ENCODE measurements at places on chromosomes 12 and 14.

DNA sequence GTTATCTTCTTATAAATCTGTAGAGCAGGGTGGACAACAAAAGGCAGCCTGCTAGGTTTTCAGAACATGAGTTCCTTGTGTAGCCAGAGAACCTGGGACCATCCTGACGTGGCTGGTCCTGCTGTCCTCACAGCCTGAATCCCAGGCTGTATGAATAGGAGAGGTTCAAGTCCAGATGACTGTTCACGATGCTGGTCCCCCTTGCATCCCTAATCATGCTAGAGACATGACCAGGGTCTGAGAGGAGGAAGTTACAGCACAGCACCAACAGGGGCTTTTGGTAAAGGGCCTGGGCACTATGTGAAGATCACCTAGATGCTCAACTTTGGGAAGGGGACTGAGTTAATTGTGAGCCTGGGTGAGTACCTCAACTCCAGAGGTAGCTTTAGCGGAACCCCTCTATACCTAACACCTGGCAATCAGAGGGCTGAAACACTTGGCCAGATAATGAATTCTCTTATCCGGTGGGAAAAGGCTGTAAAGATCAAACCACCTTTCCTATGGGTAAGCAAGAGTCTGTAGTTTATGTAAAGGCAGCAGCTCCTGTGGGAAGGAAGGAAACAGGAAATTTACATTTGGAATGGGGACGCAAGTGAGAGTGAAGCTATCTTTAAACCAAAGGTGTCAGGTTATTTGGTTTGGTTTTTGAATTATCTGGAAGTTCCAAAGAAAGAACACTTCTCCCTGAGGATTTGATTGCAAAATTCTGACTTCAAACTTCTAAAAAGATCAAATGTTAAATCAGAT is 112.8 kb downstream of the DAD1 start:
- DNase-seq = peak; percentile 47

GRCh38 chr12:48789858-48790326 is 1.0 kb upstream of the ADCY6 start:
- DNase-seq = no peak

GRCh38 chr14:72638021-72638420 is 255.9 kb downstream of the DPF3 start:
- no peak for DNase-seq

DNA sequence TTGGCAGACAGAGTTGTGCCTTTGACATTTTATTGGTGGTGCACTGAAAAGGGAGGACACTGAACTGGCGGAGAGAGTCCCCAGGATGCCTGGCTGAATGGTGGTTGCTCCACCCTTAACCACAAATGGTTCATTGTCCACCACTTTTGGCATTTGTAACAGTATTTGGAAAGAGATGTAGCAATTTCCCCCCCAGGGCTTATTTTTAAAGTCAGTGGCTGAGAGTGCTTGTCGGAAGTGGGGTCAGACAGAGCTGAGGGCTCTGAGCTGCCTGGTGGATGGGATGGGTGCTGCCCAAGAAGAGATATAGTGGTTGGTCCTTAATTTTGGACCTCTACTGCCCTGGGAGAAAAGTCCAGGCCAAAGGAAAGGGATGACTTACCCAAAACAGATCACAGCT is 31.5 kb upstream of the FGF6 start:
- DNase-seq = peak; percentile 92

DNA sequence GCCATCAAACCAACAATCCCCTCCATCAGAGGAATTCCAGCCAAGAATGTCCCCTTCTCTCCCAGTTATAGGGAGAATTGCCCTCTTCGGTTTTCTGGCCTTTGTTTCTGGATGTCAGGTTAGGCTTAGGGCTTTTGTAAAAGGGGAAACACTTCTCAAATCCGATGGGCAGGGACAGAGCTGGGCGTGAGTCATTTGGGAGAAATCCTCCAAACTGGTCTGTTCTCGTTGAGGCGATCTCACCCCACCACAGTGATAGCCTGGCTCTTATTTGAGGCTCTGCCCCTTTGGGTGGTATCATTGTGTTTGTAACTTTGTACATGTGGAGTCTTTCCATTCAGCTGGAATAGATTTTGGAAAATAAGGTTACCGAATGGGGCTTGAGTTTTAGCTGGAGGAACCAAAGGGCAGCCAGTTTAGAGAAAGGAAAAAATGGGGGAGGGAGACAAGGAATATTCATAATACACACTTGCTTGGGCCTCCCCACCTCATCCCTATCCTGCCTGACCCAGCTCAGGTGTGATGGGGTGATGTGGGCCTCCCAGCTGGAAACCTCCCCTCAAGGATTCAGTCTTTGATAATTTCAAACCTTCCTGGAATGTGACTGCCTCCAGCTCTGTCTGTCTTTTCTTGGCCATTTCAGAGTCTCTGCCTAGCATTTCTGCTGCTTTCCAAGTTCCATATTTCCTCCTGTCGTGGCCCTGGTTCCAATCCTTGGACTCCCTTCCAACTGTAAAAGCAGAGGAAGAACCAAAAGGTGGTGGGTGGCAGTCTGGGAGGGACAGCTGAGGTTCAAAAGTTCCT is 7.5 kb downstream of the HOXC4 start:
- no peak for DNase-seq

DNA sequence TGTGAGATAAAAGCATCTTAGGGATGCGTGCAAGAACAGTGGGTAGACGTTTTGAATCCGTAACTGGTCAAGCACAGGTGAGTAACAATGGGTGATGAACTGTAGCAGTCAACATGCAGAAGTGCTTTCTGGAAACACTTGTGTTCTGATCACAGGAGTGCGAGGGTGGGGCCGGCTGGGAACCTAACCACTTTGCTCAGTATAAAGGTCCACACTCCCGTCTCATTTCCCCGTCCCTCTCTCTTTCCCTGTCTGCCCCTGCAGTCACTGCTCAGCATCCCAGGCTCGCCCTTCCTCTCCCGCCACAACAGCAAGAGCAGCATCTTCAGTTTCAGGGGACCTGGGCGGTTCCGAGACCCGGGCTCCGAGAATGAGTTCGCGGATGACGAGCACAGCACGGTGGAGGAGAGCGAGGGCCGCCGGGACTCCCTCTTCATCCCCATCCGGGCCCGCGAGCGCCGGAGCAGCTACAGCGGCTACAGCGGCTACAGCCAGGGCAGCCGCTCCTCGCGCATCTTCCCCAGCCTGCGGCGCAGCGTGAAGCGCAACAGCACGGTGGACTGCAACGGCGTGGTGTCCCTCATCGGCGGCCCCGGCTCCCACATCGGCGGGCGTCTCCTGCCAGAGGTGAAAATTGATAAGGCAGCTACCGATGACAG is 127.1 kb downstream of the FIGNL2 start:
- DNase-seq = peak; percentile 6

DNA sequence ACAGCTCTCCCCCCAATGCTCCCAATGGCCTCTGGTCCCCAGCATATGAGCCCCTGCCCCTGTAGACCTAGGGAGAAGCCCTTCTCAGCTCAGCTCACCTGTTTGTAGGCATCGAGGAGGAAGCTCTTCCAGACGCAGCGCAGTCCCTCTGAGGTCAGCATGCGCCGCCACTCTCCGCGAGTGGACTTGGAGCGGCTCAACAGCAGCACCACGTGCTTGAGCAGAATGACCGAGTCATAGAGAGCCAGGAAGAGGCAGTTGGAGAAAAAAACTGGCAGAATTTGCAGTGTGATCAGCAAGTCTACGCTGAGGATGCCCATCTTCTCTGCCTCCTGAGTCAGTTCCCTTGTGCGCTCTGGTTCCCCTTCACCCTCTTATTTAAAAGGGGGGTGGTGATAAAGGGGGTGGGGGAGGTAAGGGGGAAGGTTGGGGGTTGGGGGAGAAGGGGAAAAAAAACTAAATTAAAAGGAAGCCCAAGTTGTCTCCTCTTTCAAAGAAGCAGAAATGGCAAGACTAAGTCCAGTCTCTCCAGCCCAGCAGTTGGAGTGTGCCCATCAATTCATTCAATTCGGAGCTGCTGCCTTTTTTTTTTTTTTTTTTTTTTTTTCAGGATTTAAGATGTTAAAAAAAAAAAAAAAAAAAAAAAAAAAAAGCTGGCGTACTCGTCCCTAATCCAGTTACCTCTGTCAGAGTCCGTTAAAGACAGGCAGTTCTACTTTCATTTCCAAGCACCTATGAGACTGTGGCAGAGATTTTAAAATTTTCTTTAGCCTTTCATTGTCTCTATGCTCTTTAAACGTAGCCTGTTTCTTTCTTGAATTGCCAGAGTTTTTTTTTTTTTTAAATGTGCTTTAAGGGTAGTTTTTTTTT is at the start of gene DIO2:
TSS of gene DIO2 (minus strand) at position 352 of the 870 bp plus-strand sequence. CDS start at position 320, 32 bp downstream.
- DNase-seq = no peak

- peak; percentile 48 for DNase-seq
Measured at GRCh38 chr14:54329082-54329695, 67.6 kb upstream of the CDKN3 start.

DNA sequence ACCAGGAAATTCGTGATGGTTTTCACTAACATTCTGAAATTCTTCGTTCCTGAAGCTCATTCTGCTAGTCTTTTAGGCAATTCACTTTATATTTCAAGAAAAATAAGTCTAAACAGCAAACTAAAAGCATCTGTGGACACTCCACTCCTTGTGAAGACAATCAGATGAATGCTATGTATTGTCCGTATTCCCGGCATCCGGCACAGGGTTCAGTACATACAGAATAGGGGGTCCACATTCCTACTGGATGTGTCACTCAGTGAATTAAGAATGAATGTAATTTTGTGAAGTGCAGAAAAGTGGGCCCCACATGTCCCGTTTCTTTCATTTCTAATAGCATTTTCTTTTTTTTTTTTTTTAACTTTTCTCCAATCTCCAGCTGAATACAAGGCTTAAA is 241.3 kb downstream of the GRIN2B start:
- no peak for DNase-seq

DNA sequence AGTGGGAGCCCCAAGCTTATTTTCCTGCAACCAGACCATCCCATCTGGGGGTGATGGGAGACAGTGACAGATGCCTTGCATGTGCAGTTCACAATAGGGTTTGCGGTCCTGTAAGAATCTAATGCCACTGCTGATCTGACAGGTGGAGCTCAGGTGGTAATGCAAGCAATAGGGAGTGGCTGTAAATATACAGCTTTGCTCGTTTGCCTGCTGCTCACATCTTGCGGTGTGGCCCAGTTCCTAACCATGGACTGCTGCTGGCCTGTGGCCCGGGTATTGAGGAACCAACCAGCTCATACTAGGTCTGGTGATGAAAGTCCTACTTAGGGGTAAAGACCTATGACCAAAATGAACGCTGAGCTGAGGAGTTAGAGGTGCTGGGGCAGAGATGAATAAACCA is 36.1 kb upstream of the CCDC88C start:
- no peak for DNase-seq

GRCh38 chr12:3269594-3269993 is 192.4 kb downstream of the TSPAN9 start:
- DNase-seq = no peak

DNA sequence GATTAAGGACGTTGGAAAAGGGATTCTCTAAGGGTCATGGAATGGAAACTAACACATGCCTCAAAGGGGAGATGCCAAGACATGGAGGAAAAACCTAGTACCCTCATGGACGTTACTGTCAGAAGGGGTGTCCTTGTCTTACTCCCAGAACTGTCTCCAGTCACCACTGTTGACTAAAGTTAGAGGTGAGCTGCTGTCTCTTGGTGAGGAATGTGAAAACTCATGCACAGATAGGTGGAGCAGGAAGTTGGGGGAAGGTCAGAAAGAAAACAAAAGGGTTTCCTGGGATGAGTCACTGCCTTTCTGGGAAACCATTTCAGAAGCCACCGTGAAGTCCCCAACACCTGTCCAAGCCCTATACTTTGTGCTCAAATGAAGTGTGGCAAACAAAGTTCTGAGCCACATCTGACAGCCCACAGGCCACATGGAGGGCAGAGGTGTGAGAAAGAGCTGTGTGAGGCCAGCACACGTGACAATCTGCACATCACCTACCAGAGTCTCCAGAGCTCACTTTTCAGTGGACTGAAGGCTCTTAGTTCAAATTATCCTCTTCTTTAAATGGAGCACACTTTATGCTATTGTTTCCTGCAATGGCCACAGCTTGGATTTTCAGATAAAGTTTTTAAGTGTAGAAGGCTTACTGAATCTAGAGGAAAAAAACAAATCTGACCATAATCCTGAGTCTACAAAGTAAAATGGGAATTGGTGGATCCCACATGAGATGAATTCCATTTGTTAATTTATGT is 92.9 kb upstream of the EGLN3 start:
- no peak for DNase-seq

DNA sequence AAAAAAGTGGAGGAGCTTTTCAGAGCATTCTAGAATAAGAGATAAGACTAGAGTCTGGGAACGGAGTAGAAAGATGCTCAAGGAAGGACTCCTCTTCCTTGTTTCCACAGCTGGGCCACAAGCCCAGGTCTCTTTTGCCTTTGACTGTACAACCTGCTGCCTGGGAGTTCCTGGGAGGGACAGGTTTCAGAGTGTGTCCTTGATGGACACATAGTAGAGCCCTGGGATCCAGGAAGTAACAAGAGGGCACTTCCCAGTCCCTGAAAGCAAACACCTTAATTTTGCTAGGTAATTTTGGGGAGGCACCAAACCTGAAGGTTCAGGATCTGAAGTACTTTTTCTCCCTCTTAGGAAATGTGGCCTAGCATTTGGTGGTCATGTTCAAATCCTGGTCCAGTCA is 44.4 kb downstream of the CHST11 start:
- no peak for DNase-seq

DNA sequence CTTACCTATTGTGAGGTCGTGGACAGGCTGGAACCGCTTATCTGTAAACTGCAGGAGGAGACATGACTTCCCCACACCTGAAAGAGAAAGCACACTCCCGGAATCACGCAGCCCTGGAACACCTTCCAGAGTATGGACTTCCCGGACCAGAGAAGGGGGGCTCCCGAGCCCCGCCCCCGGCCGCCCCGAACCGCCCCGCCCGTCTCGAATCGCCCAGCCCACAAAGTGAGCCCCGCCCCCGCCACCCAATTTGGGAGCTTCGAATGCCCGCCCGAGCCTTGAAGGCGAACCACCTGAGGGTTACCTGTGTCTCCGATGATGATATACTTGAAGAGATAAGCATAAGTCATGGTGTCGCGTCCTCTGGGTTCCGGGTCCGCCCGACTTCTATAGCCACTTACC is 235 bp downstream of the RAB2B start:
- no peak for DNase-seq

DNA sequence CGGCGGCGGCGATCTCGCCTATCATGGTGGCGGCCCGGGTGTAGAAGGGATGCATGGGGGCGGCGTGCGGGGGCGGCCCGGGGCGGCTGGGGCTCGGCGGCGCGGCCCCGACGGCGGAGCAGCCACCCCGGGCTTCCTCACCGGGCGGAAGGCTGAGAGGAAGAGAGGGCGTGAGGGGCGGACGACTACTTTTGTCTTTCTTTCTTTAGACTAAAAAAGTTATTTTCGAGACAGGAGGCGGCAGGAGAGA is 240 bp downstream of the BTG1 start:
- no peak for DNase-seq

- DNase-seq = peak; percentile 89
Measured at GRCh38 chr14:101721951-101722661, 39.4 kb upstream of the PPP2R5C start.

- peak; percentile 47 for DNase-seq
Measured at GRCh38 chr14:93953739-93954515, 22.4 kb downstream of the ASB2 start.

DNA sequence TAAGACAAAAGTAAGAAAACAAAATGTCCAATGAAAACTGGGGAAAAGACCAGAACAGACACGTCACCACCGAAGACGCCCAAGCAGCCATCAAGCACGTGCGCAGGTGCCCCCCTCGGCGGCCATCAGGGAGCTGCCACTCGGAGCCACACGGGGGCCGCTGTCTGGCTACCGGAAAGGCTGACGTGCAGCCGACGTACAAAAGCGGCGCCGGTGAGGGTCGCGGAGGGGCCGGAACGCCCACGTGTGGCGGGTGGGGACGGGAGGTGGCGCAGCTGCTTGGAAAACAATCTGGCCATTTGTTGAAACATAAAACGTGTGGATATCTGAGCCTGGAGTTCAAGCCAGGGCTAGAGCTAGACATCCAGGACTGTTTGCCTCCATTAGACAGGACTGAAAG is 60.7 kb downstream of the GALNT9 start:
- no peak for DNase-seq

Data from NB4 (cell line).